Ammon's horn (tissue), 1 donor: ENCODE measurements at places on chromosomes 1 and 21.

- no peak for DNase-seq
Measured at GRCh38 chr1:161848676-161849075, 82.6 kb downstream of the ATF6 start.

GRCh38 chr1:222048094-222048595 is 306.3 kb upstream of the DUSP10 start:
- DNase-seq = no peak

- no peak for DNase-seq
Measured at GRCh38 chr1:114260805-114261484, 107.3 kb upstream of the SYT6 start.

DNA sequence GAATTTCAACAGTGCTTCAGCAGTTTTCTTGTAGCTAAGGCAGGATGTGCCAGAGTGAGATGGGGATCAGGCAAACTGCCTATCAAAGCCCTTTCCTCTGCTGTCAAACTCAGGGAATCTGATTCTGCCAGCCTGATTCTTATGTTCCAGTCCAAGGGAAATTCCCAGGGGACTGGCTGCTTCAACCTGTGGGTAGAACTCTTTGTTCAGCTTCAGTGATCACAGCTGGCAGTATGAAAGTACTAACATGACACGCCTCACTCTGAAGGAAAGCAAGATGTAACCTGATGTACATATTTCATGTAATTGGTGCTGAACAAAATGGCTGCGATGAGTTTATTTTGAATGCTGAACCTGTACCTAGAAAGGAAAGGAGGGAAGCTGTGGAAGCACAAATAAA is 40.1 kb upstream of the SLC5A9 start:
- no peak for DNase-seq

GRCh38 chr1:154151311-154151710 is 3.6 kb downstream of the NUP210L start:
- DNase-seq = no peak

DNA sequence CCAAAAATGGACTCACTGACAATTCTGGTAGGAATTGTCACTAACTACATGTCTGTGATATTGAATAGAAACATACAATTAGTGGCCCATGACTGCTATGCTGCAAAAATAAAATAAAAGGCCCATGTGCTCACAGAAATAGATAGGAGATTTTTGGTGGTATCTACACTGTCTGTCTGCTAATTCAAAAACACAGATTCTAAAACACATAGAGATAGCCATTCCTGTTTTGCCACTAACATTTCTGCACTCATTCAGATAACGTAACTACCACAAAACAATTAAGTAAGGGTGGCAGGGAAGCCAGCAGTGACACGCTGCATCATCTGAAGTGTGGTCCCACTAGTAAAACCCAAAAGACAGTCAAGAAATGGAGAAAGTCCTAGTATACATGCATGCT is 202.2 kb upstream of the NFIA start:
- no peak for DNase-seq

DNA sequence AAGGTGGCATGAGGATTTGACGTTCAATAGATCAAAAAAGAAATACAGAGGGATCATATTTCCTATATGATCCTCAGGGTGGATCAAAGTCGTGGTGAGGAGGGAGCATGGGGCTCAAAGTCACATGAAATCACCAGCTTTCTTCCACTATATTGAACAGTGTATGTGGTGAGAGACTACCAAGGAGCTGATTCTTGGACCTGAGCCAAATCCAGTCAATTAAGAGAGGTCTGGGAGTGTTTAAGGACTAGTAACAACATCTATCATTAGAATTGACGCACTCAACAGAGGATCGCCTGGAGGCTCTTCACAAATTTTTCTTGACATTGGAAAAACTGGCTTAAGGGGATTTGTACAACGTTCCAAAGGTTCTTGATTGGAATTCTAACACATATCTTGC is 267.7 kb upstream of the PROX1 start:
- no peak for DNase-seq

GRCh38 chr1:117663156-117663902 is 57.5 kb downstream of the TENT5C start:
- no peak for DNase-seq

DNA sequence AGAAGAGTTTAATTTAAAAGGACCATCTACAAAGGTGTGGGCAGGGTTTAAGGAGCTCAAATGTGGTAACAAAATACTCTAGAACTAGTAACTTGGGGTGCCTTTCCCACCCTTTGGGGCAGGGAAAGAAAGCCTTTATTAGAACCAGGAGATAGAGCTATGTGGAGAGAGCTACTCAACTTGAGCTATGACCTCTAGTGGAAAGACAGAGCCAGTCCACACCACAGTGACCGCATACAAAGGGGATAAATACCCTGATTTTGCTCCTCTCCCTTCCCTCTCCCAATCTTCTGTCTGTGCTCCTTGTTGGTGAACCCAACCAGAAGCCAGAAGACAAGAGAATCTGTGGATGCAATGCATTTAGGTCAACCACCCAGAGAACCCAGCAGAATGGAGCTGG is 54.4 kb upstream of the JAK1 start:
- DNase-seq = peak; percentile 25

GRCh38 chr1:109837852-109838570 is 72.6 kb upstream of the CSF1 start:
- DNase-seq = no peak

- DNase-seq = no peak
Measured at GRCh38 chr1:26022404-26022779, 817 bp downstream of the EXTL1 start.

- no peak for DNase-seq
Measured at GRCh38 chr1:247366926-247367645, 35.4 kb upstream of the ZNF496 start.

DNA sequence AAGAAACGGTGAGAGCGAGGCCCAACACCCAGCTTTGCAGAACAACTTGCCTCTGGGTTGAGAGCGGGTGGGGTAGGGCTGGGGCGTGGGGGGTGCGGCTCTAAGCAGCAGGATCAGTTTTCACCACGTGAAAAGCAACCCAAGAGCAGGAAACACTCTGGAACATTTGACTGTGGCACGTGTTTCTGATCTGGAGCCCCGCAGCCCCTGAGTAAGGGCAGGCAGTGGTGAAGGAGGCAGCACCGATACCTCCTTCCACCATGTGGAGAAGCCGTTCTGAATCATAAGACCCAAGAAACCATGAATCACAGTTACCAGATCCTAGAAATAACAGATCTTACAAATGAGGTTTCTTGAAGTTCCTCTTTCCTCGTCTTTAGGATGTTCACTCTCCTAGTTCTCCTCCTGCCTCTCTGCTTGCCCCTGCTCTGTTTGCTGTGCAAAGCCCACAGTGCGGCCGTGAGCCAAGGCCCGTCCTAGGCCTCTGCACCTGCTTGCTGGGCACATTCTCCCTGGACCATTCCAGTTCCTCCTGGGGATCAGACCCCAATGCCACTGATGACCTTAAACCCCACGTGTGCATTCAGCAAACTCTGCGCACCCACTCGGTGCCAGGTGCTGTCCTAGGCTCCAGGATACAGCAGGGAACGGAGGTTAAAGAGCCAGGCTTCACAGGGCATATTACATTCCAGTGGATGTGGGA is 31.9 kb downstream of the SLC1A7 start:
- DNase-seq = no peak

DNA sequence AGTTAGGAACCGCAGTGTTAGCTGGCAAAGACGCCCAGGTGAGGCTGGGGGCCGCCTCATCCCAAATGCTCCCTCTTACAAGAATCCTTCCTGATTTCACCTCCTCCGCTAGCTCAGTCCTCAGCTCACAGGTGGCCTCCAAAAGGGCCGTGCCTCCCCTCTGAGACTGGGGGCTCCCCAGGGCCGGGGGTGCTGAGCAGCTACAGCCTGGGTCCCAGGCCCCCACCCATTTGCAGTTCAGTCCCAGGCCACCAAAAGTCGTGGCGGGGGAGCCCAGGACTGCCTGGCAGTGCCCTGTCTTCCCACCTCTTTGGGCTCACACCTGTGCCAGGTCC is 29.6 kb downstream of the RNU1-1 start:
- no peak for DNase-seq

- DNase-seq = peak; percentile 44
Measured at GRCh38 chr1:235919127-235919832, 52.6 kb upstream of the LYST start.
